ENCODE measurements at places on chromosomes 11 and 22. TPM values are rescaled to one million over a fixed set of nuclear protein-coding genes. Genes with fewer than 3 reads are reported as not detected.

GPHA2 gene
- total RNA-seq, result not detected

POTEH gene
- total RNA-seq, result not detected

EMID1 gene
- total RNA-seq, result not detected

LRP4 gene
- 0.43 TPM for total RNA-seq

OR8D1 gene
- total RNA-seq, result not detected

- DNase-seq, result peak; percentile 47
Observed at GRCh38 chr11:61971248-61972111, 4.0 kb upstream of the FTH1 start.

DNA sequence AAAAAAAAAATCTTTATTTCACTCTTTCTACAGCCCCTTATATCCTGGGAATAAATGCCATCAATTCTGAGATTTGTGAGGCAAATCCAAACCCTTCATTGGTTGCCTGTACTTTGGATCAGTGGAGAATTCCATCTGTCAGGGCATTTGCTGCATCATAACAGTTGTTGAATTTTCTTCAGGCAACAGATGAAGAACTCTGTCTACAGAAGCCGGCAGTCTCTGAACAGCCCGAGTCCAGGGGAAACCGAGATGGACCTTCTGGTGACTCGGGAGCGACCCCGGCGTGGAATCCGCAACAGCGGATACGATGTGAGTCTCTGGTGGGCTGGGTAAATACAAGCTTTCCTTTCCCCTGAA lies 82.3 kb downstream of the C11orf91 start:
- DNase-seq, result no peak

DNA sequence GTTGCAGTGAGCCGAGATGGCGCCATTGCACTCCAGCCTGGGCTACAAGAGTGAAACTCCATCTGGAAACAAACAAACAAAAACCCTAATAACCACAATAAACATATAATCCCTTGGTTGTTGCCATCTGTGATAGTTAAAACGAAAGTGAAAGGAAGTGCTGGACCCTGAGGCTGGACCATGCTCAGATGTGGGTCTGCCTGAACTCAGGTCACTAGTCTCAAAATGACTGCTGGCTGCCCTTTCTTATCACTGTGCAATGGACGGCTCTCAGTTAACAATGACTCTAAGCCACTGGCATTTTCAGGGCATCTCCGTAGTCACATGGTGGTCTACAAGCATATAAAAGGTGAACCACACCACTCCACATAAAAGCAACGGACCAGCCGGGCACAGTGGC lies 48.2 kb upstream of the FTH1 start:
- DNase-seq, result no peak

GRCh38 chr11:10639350-10639749 lies 54.2 kb downstream of the IRAG1 start:
- no peak for DNase-seq

DNA sequence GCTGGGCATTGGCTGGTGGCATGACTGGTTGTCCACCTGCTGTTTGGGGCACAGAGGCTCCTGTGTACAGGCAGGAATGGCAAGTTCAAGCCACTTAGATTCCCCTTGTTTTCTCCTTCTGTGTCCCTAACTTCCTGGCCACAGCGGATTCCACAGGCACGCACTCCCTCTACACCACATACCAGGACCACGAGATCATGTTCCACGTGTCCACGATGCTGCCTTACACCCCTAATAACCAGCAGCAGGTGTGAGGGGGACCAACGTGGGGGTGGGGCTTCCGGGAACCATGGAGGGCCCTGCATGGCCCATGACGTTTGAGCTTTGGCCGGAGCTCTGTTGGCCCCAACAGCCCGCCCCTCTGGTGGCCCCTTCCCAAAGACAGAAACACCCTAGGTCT lies 7.8 kb downstream of the SIPA1 start:
- no peak for DNase-seq

DNA sequence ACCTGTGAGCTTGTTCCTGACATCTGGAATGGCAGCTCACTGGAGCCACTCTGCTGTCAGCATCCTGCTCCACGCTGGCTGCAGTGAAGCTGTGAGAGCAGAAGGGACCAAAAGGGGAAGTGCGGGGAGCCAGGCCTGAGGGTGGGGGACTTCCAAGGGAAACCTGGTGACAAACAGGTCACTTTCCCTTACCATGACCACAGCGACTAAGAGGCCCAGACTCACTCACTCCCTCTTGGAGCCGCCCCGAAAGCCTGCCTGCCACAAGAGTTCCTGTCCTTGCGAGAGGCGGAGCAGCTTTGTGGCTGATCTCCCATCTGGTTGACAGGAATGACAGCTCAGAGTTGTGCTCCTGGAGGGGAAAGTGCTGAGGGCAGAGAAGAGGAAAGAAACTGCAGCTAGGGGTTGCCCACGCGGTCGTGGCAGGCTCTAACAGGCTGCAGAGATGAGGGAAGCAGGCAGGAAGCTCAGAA lies 183.8 kb upstream of the NTM start:
- no peak for DNase-seq

DNA sequence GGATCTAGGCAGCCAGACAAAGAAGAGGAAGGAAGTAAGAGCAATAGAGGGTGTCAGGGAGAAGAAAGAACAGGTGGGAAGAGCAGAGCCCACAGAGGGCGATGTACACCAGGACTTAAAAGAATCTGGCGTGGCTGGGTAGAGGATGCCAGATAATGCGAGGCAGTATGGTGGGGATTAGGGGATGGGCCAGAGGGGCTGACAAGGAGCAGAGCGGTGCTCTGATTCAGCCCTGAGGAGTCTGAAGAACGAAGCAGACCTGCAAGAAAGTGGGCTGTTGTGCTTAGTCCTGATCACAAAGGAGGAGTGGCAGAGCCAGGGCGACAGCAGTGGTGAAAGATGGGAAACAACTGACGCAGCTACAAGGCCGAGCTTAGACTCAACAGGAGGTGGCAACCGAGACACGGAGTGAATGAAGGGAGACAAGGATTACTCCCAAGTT lies 163.7 kb downstream of the LARGE1 start:
- no peak for DNase-seq
